ENCODE measurements at places on chromosomes 5 and 9.
A peak's percentile ranks its signal among the peaks of the same experiment; 100 is the strongest.

DNA sequence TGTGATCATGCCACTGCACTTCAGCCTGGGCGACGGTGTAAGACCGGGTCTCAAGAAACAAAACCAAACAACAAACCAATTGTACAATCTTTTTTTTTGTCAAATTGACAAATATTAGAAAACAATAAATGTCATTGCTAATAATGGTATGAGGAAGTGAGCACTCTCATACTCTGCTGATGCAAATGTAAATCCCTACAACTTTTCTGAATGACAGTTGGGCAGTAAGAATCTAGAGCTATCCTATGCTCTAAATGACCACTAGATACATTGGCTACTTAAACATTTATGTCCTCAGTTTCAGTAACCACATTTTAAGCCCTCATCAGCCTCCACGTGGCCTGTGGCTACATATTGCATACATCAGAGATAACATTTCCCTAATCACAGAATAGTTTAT is 256.2 kb downstream of the FER start:
- no peak overlapping the region for H3K27ac ChIP-seq
- H3K4me3 ChIP-seq = no peak overlapping the region
- no peak for DNase-seq

DNA sequence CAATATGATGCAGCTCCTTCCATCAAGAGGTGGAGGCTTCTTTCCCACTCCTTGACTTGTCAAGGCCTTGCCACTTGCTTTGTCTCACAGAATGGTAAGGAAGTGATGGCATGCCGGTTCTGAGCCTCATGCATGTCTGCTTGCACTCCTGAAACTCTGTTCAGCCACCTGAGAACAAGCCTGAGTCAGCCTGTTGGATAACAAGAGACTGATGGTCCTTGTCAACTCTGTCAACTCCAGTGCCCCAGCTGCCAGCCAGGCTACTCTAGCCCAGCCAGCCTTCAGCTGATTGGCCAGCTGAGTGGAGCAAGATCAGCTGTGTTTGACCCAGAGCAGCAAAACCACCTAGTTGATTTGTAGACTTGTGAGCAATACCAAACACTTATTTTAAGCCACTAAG is 4.4 kb upstream of the TENT4A start:
- H3K4me1 ChIP-seq = peaks cover 10% of the 10 kb centered on the region
- H3K27me3 ChIP-seq = no peaks in the 10 kb centered on the region
- no peak for DNase-seq
- no peaks in the 10 kb centered on the region for H3K36me3 ChIP-seq
- no peak overlapping the region for H3K4me3 ChIP-seq
- no peak overlapping the region for H3K27ac ChIP-seq

DNA sequence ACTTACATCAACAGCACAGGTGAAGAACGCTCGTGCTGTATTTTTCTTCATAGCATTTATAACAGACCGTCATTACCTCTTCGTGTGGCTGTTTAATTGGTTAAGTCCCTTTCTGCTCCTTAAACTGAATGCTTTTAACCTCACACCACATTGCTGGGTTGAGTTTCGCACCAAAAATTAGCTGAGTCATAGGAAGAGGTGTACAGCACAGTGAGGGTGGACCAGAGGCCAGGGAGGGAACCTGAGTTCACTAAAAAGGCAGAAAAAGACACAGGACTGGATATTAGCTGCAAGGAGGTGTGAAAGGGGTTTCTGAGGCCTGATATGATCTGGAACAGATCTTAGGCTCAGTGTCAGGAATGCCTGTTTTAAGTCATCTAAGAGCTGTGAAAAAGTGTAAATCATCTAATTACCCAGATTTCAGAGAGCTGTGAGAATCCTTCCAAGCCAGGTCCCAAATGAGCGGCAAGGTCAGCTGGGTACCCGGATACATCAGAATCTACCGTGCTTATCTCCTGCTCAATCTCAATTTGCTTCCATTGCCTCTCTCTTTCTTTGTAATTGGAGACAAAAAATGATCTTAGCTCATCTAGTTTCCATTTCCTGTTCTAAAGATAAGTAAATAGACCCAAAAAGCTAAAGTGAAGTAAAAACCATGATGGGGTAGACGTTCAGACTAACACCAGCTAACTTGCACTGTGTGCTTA is 7.1 kb upstream of the CFAP90 start:
- peak overlapping the region; percentile 65 for H3K4me3 ChIP-seq
- DNase-seq = no peak
- peaks cover 17% of the 10 kb centered on the region for H3K4me1 ChIP-seq
- peaks cover 5% of the 10 kb centered on the region for H3K36me3 ChIP-seq

DNA sequence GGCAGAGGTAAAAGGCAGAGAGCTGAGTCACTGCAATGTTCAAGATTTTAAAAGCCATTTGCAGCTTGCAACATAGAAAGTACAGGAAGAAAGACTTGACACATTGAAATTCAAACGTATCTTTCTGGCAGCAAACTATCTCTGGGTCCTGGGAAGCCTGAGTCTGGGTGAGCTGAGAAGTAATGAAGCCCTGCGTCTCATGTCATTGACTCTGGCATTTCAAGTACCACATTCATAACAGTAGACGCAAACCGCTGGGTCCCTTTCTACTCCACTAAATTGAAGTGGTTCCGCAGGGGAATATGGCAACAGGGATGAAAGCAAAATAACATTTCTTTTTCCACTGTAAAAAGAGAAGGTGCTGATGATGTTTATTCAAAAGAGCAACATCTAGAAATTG is 694.3 kb downstream of the BRINP1 start:
- no peak for DNase-seq
- no peak overlapping the region for H3K27ac ChIP-seq
- H3K4me3 ChIP-seq = no peak overlapping the region
- H3K27me3 ChIP-seq = no peaks in the 10 kb centered on the region

DNA sequence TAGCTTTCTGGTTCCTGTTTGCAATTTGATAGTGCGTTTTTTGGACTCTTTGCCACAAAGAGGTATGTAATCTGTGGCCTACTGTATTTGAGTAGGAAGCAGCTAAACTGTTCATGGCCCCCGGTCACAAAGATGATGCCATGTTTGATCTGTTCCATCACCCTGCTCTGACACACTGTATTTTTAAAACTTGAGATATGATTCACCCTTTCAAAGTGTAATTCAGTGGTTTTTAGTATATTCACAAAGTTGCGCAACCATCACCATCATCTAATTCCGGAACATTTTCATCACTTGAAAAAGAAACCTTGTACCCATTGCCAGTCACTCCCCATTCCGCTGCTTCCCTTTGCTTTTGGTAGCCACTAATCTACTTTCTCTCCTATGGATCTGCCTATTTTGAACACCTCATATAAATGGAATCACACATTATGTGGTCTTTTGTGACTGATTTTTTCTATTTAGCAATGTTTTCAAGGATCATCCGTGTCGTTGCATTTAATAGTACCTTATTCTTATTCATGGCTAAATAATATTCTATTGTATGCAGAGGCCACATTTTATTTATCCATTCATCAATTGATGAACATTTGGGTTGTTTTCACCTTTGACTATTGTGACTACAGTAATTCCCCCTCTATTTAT is 141.6 kb downstream of the NR3C1 start:
- H3K36me3 ChIP-seq = no peaks in the 10 kb centered on the region
- H3K4me1 ChIP-seq = peaks cover 2% of the 10 kb centered on the region
- no peak overlapping the region for H3K27ac ChIP-seq
- H3K27me3 ChIP-seq = no peaks in the 10 kb centered on the region

GRCh38 chr5:15630441-15630840 is 130.5 kb downstream of the FBXL7 start:
- no peak for DNase-seq
- H3K27me3 ChIP-seq = no peaks in the 10 kb centered on the region
- no peaks in the 10 kb centered on the region for H3K4me1 ChIP-seq
- H3K4me3 ChIP-seq = no peak overlapping the region
